ENCODE measurements at places on chromosomes 11 and 22. TPM values are rescaled to one million over a fixed set of nuclear protein-coding genes. Genes with fewer than 3 reads are reported as not detected.

Gene MPEG1
- not detected for total RNA-seq

Gene AQP11
- 0.22 TPM for total RNA-seq

Gene INS
- total RNA-seq = not detected

Gene H19
- total RNA-seq = 0.37 TPM

Gene SMIM38
- not detected for total RNA-seq

Gene TSSK2
- not detected for total RNA-seq

Gene MS4A12
- total RNA-seq = not detected

DNA sequence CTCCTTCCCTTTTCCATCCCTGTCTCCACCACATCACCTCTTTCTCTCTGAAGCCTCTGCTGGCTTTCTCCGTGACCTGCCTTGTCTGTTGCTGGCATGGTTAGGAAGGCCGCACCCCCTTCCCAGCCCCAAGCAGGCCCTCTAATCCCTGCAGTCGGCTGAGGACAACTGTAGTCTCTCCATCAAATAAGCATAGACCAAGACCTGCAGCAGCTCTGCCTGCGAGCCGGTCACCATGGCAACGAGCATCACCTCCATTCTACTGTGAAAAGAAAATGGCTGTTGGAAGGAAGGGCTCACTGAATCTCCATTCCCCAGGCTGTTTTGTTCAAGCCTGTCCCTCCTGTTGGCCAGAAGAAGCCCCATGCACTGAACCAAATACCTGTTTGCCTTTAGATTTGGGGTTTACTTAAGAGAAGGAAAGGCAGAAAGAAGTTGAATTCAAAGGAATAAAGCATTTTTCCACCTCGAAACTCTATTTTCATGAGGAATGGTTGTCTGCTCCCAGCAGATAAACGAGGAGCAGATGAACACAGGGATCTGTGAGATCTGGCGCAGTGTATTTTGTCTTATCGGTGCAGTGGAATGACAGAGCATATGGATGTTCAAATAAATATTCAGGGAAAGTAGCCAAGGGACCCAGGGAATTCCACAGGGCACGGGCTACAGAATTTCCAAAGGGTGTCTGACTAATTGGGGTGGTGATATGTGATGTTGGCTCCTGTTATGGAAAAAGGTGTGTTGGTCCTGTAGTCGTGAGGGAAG lies 113.1 kb upstream of the TTC12 start:
- no peak overlapping the region for H3K27ac ChIP-seq
- no peaks in the 10 kb centered on the region for H3K4me1 ChIP-seq
- no peak overlapping the region for H3K4me3 ChIP-seq
- H3K27me3 ChIP-seq = no peaks in the 10 kb centered on the region

GRCh38 chr11:125916683-125917347 lies 12.5 kb downstream of the DDX25 start:
- no peak for DNase-seq
- H3K36me3 ChIP-seq = no peaks in the 10 kb centered on the region
- no peak overlapping the region for H3K27ac ChIP-seq
- no peak overlapping the region for H3K4me3 ChIP-seq
- peaks cover 7% of the 10 kb centered on the region for H3K27me3 ChIP-seq

DNA sequence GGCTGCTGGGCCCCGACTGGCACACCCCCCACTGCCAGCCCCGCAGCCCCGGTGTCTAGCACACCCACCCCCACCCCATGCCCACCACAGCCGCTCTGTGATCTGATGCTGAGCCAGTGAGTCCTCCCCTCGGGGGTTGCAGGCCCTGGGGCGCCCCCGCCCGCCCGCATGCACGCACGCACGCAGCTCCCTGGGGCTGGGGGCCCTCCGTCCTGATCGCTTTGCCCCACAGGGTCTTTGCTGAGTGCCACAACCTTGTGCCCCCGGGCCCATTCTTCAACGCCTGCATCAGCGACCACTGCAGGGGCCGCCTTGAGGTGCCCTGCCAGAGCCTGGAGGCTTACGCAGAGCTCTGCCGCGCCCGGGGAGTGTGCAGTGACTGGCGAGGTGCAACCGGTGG lies 32.3 kb downstream of the MUC5B start:
- H3K36me3 ChIP-seq = no peaks in the 10 kb centered on the region
- no peak for DNase-seq
- H3K27me3 ChIP-seq = no peaks in the 10 kb centered on the region
- H3K4me1 ChIP-seq = no peaks in the 10 kb centered on the region

- H3K27me3 ChIP-seq = no peaks in the 10 kb centered on the region
- peak overlapping the region; percentile 12 for H3K27ac ChIP-seq
- H3K4me3 ChIP-seq = no peak overlapping the region
- peak; percentile 30 for DNase-seq
- H3K4me1 ChIP-seq = peaks cover 44% of the 10 kb centered on the region
Observed at GRCh38 chr11:110829873-110830272, 117.6 kb upstream of the ARHGAP20 start.

- H3K4me1 ChIP-seq = peaks cover 3% of the 10 kb centered on the region
- peak; percentile 16 for DNase-seq
- H3K27ac ChIP-seq = no peak overlapping the region
- H3K27me3 ChIP-seq = no peaks in the 10 kb centered on the region
- H3K4me3 ChIP-seq = no peak overlapping the region
Observed at GRCh38 chr11:92380882-92381281, 156.3 kb downstream of the FAT3 start.

- peaks cover 3% of the 10 kb centered on the region for H3K27me3 ChIP-seq
- peak; percentile 72 for DNase-seq
- peaks cover 20% of the 10 kb centered on the region for H3K4me1 ChIP-seq
- H3K27ac ChIP-seq = peak overlapping the region; percentile 64
Observed at GRCh38 chr11:63767565-63768236, 874 bp downstream of the ZFTA start.

- H3K4me1 ChIP-seq = peaks cover 12% of the 10 kb centered on the region
- no peak for DNase-seq
- H3K36me3 ChIP-seq = no peaks in the 10 kb centered on the region
- H3K27me3 ChIP-seq = peaks cover 66% of the 10 kb centered on the region
- no peak overlapping the region for H3K27ac ChIP-seq
Observed at GRCh38 chr11:7578276-7578955, 64.6 kb downstream of the PPFIBP2 start.

DNA sequence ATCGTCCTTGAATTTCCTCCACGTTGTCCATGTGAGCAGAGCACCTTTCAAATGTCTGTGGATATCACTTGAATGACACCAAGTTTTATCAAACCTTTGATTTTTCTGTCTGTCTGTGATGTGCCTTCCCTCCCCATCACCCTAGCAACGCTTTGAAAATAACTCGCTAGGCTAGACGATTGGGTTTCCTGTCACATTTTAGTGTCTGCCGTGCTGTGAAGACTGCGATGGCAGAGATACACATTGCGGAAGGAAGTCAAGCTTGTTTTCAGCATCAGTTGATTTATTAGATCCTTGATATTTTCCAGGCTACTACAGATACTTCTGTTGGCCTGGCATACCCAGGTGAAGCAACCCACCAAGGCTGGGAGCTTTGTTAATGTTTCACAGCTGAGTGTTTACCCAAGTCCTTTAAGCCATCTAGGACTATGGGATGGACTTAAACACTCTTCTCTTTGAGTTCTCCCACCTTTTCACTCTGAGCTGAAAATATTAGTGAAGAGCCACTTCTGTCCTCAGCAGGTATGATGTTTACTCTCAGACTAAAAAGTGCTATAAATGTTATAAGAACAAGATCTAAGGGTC lies 93.6 kb upstream of the CD44 start:
- DNase-seq = no peak
- peaks cover 7% of the 10 kb centered on the region for H3K27me3 ChIP-seq
- H3K36me3 ChIP-seq = no peaks in the 10 kb centered on the region
- no peak overlapping the region for H3K4me3 ChIP-seq

DNA sequence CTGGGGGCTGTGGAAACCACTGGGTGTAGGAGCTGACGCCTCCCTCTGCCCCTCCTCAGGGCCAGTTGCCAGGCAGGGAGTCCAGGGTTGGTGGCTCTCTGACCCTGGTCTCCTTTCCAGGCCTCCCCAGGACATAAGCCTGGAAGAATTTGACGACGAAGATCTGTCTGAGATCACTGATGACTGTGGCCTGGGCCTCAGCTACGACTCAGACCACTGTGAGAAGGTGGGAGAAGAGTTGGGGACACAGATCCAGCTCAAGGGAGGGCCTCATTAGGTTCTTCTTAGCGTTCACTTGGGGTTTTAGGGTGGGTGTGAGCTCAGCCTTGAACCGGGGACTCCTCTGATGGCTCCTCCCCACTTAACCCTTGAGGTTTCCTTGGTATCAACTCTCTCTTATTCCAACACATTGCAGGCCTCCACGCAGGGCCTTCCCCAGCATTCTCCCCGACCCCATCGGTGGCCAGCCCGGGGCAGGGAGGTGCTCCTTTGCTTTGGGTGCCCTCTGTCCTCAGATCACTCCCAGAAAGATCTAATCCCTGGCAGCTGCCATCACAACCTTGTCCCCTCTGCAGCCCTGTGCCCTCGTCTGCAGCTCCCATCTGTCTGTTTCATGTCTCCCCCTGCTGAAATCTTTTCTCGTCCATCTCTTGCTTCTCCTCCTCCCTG lies 1.2 kb downstream of the MAPK8IP2 start:
- H3K36me3 ChIP-seq = no peaks in the 10 kb centered on the region
- peaks cover 35% of the 10 kb centered on the region for H3K27me3 ChIP-seq

DNA sequence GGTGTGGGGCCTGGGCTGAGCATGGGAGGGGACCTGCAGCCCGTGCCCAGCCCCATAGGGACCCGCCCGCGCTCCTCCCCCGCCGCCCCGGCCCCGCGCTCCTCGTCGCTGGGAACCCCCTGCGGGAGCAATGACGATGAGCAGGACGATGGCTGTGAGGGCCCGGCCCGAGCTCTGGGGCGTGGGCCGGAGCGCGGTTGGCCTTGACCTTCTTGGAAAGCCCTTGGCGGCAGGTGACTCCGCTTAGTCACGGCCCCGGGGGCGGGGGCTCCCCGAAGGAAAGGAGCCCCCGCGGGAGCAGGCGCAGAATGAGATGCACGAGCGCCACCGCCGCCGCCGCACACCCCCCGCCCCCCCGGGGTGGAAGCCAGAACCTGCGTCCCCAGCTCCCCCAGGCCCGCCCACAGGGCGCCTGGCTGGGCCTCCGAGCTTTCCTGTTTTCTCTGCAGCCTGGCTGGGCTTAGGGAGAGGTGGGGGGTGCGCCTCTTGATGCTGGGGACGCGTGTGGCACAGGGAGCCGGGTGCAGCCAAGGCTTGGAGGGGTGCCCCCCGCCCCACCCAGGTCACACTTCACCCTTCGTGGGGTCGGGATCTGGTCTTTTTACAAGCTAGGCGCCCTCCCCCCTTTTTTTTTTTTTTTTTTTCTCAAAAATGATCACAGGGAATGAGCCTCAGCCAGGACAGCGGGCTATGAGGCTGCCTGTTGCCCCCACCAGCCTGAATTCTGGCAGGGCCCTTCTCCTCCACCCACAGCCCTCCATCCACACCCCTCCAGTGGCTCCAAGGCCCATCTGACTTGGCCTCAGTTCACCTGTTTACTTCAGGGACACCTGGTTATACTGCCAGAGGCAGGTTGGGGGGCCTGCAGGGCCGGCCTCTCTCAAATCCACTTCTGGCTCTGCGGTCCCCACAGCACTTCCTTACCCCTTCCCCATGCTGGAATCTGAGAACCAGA lies 17.9 kb downstream of the CRELD2 start:
- H3K4me3 ChIP-seq = no peak overlapping the region
- no peaks in the 10 kb centered on the region for H3K27me3 ChIP-seq
- DNase-seq = peak; percentile 97
- H3K27ac ChIP-seq = peak overlapping the region; percentile 85

- no peaks in the 10 kb centered on the region for H3K36me3 ChIP-seq
- H3K4me3 ChIP-seq = no peak overlapping the region
- peak overlapping the region; percentile 4 for H3K27ac ChIP-seq
- H3K27me3 ChIP-seq = no peaks in the 10 kb centered on the region
Observed at GRCh38 chr22:42997582-42998090, 17.3 kb downstream of the PACSIN2 start.

DNA sequence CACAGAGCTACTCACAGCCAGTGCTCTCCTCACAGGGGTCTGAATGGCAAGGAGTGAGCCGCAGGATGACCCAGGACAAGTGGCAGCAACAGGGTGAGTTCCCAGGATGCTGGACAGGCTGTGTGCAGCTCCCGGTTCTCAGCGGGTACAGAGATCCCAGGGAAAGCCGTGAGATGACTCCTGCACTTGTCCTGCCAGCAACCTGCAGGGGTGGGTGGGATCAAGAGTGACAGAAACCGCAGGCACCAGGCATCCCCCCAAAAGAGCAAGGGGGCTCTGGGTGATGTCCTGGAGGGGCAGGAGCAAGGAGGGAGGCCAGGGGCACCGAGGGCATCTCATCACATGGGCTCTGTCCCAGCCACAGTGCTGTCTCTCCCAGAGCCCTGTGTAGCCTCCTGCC lies 15.9 kb upstream of the PRODH start:
- no peaks in the 10 kb centered on the region for H3K36me3 ChIP-seq
- H3K27me3 ChIP-seq = no peaks in the 10 kb centered on the region
- no peaks in the 10 kb centered on the region for H3K4me1 ChIP-seq
- no peak for DNase-seq

GRCh38 chr11:76025068-76025467 lies 181.2 kb downstream of the WNT11 start:
- H3K36me3 ChIP-seq = no peaks in the 10 kb centered on the region
- H3K4me3 ChIP-seq = no peak overlapping the region
- peak; percentile 24 for DNase-seq
- no peak overlapping the region for H3K27ac ChIP-seq

DNA sequence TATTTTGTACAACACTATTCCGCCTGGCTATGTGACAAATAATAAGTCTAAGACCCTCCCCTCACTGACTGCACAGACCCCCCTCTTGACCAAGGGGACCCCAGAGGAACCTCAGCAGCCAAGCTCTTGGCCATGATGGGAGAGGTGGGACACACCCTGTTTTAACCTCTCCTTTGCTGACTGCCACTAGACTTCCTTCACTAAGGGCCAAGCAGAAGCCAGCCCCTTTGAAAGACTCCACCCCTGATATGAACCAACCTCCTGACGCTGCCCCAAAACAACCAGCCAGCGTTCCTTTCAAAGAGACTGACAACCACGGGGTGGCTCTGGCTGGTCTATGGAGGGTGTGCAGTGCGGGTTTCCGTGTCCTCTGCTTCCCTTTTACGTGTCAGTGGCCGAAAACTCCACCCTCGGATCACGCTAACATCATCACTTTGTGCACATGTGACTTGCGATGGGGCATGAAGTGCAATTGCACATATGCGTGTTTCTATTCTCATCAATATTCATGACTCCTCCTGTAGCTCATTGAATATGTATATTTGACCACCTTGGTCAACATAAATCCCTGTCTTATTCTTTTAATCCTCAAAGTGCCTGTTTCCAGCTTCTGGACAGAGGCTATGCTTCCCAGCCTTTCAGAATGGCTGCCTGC lies 643.9 kb downstream of the TBC1D22A start:
- H3K27me3 ChIP-seq = no peaks in the 10 kb centered on the region
- H3K4me3 ChIP-seq = no peak overlapping the region
- H3K4me1 ChIP-seq = no peaks in the 10 kb centered on the region
- no peak overlapping the region for H3K27ac ChIP-seq
- no peaks in the 10 kb centered on the region for H3K36me3 ChIP-seq
